ENCODE measurements at places on chromosomes 11 and 22. TPM values are rescaled to one million over a fixed set of nuclear protein-coding genes. Genes with fewer than 3 reads are reported as not detected.

Gene BBS1
- total RNA-seq: 51.1 TPM

Gene PATE2
- not detected for total RNA-seq

Gene B3GAT1
- total RNA-seq: 2.4 TPM

Gene KDM4D
- total RNA-seq: 0.81 TPM

Gene APOA5
- total RNA-seq: not detected

Gene ENTHD1
- not detected for total RNA-seq

Gene DGCR6L
- 59.4 TPM for total RNA-seq

Gene SYT13
- total RNA-seq: 0.13 TPM

GRCh38 chr11:129368889-129369672 lies 6.6 kb upstream of the BARX2 start:
- no peak for DNase-seq

- DNase-seq: no peak
Observed at GRCh38 chr11:358129-358800, 11.0 kb upstream of the B4GALNT4 start.

DNA sequence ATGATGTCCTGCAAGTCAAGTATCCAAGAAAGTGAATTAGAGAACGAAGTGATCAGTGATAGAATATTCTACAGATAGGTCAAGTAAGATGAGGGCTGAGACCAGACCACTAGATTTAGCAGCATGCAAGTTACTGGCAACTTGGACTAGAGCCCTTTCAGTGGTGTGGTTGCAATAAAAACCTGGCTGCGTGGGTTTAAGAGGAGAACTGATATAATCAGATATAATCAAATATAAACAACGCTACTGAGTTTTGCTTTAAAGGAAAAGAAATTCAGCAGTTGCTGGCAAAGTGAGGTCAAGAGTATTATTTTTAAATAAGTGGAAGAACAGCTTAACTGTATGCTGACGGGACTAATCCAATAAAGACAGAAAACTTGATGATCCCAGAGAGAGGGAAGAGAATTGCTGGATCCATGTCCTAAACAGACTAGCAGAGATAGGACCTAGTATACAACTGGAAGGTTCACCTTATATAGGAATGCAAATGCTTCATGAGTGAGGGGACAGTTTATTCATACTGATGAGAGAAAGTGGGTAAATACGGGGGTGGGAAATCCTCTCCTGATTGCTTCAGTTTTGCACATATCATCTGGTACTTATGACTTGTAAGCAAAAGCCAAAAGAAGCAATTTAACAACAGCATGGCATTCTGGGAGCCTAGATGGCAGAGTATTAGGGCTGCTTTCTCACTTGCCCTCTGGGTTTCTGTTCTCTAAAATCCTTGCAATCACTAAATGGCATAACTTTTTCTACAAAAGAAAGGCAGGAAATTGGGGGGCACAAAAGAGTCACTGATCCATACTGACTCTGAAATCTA lies 146.2 kb downstream of the RBFOX2 start:
- no peak for DNase-seq

DNA sequence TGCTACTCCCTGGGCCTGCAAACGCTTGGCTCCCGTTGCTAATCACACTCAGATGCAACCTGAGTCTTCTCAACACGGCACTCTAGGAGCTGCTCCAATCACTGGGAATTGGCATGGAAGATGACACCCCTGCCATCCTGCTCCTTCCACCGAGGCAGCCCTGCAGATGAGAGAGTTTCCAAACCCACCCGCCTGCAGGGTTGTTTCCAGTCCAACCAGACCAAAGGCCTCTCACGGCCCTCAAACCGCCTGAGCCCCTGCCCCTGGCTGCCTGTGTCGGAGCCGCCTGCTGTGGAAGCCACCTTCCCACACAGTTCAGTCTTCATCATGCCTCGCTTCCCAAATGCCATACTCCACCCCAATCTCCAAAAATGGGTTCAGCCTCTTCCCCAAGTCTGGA lies 36.8 kb upstream of the TP53I11 start:
- no peak for DNase-seq

DNA sequence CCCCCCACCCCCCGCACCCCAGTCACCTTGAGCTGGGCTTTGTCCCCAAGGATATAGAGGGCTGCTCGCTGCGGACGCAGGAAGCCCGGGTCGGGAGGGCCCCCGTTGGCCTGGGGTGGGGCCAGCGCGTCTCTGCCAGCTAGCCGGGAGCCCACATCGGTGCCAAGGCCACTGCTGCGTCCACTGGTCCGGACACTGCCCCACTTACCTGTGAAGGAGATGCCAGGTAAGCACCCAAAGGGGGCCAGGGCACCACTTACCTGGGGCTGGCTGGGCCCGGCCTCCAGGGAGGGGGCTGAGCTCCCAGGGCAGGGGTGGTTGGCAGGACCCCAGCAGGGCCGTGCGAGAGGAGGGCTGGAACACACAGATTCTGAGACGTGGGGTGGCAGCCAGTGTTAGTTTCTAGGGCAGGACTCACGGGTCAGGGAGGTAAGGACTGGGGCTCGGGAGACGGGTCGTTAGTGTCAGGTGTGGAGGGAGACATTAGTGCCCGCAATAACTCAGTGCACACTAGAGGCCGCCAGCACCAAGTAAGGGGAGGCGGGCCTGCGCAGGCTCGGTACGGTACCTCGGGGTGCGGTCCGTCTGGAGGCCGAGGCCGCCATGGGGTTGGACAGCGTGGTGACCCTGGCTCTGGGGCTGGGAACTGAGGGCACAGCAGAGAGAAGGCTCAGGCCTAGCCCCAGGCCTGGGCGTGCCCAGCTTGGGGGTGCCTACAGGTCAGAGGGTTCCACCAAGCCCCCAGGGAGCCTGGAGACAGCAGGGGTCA lies 18.2 kb downstream of the SBF1 start:
- DNase-seq: no peak

- DNase-seq: no peak
Observed at GRCh38 chr11:2121227-2122130, 17.7 kb downstream of the IGF2 start.

- DNase-seq: no peak
Observed at GRCh38 chr11:73467505-73467904, 91.3 kb downstream of the RELT start.

DNA sequence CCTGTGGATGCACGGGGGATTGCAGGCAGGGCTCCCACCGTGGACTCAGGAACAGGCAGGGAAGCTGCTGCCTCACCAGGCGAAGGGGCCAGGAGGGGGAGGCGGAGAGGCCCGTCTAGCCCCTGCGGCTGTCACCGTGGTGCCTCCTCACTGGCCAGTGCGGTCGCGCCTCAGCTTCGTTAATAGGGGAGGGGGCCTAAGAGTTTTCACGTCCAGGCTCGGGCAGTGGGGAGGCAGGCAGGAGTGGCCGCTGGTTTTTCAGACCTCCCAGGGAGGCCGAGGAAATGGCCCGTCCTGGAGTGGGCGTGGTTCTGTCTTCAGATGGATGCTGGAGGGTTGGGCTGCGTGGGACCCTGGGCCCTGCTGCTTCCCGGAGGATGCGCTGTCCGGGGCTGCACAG lies 91.1 kb upstream of the B3GAT1 start:
- DNase-seq: no peak

DNA sequence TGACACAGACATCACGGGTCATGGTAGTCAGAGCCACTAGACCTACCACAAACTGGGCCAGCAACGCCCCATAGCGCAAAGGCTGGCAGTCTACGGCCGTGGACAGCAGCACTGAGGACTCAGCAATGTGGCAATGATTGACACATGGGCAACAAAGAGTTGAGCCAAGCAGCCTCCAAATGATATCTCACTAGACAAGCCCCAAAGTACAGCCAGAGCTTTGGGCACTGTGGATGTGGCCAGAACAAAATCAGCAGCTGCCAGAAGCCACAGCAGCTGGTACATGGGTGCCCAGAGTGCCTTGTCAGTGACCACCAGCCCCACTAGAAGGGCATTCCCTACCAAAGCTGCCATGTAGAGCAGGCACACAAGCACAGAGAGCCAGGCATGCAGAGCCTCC lies 11.2 kb upstream of the UBQLNL start:
- DNase-seq: no peak

DNA sequence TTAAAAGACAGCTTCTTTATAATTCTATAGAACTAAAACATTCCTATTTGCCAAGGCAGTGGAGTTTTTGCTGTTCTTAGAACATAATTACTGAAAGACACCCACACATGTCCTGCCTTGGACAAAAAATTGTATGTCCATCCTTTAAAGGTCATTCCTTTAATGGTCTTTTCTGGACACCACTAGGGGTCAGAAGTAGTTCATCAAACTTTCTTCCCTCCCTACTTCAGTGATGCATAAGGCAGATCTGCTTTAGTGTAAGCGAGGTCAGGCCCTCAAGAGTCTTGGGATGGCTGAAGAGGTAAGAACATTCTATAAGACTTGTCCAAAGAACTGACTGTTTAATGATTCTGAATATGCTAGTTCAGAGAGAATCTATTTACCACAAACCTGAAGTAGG lies 4.3 kb upstream of the OR51V1 start:
- no peak for DNase-seq

- DNase-seq: no peak
Observed at GRCh38 chr11:124052966-124053365, 11.8 kb upstream of the OR10G7 start.

GRCh38 chr22:16866167-16866566 lies 41.0 kb upstream of the XKR3 start:
- DNase-seq: no peak

DNA sequence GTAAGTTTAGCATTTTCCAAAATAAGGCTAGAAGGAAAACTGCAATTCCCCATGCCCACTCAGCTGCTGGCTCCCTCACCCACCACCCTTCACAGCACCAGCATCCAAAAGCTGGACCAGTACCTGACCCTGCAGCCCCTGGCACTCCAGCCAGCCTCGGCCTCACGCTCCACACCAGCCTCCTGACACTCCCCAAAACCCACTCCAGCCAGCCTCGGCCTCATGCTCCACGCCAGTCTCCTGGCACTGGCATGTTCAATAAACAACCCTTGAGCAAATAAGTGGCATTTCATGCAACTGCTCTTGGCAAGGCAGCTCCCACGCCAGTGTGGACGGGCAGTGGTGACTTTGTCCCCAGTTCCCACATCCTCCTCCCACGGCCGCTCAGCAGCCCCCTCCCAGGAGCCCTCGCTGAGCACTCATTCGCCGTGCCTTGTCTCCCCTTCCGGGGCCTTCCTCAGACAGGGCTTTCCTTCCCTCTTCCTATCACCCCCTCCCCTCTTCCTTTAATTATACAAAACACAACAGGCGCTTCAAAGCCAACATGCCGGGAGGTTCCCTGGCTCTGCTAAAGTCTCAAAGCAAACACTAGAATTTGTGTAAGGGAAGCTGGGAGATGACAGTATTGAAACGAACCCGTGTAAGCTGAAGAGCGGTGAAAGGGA lies 6.8 kb downstream of the TOLLIP start:
- DNase-seq: peak; percentile 68

- no peak for DNase-seq
Observed at GRCh38 chr11:65906602-65907001, 6.4 kb upstream of the FOSL1 start.

- no peak for DNase-seq
Observed at GRCh38 chr11:74412733-74413359, 14.6 kb upstream of the PGM2L1 start.

- DNase-seq: peak; percentile 98
Observed at GRCh38 chr22:21629255-21630149, at the start of gene YDJC. YDJC (minus strand) TSS chr22:21630022; CDS start chr22:21630014, 8 bp downstream.

DNA sequence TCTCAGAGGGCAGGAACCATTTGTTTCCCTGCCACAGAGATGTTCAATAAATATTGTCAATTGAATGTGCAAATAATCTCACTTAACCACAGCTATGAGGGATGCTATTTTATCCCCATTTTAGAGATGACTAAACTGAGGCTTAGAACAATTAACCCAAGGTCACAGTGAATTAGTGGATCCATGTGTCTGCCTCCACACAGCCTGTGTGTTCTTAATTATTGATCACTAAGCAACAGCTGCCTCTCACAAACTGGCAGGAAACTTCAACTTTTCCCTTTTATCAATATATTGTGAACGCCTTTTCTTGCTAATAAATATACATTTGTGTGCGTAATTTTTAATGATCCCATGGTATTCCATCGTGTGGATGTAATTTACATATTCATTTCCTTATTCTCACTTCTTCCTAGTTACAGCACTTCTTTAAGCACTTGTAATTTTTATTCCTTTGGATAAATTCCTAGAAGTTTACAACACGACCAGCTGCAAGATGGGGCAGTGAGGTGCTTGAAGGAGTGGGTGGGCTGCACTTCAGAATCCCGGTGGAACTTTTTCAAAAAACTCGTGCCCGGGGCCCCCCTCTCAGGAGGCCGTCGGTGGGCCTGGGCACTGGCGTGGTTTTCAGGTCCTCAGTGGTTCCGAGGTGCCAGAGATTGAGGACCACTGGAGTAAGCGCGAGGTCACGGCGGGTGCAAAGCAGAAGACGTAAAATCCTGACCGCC lies 915 bp upstream of the SREBF2 start:
- DNase-seq: no peak

DNA sequence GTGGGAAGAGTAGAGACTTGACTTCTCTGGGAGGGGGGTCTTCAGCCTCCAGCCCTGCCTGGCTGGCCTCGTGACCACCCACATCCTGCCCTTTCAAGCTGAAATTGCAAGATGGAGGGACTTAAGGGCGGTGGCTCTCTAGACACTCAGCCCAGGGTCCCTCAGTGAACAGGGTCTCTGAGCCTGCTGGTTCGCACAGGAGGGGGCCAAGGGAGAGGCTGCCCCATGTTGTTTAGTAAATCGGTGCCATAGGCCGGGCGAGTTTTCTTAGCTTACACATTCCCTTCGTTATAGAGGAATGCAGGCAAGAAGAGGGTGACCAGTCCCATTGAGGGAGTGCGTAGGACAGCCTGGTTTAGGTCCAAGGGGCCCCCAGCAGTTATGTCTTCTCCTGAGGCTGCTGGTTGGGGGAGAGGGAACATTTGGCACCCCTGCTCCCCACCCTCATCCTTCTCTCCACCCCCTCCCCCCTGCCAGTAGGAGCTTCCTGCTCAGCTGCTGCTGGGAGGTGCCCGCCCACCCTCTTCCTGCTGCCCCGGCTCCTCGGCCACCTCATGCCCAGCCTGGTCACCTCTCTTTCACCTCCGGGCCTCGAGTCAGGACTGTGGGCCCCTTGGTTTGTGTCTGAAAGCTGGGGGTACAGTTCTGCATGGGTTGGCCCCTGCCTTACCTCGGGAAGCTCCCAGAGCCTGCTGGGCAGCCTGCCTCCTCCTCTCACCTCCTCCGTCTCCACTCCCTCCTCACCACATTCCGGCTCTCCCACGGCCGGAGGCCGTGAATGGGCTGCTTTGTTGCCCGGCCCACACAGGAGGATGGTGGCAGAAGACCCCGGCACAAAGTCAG lies 3.9 kb downstream of the FRMD8 start:
- DNase-seq: no peak

GRCh38 chr22:17980638-17981051 lies 43.7 kb downstream of the MICAL3 start:
- DNase-seq: no peak

- no peak for DNase-seq
Observed at GRCh38 chr11:75356613-75357012, 5.2 kb upstream of the ARRB1 start.

DNA sequence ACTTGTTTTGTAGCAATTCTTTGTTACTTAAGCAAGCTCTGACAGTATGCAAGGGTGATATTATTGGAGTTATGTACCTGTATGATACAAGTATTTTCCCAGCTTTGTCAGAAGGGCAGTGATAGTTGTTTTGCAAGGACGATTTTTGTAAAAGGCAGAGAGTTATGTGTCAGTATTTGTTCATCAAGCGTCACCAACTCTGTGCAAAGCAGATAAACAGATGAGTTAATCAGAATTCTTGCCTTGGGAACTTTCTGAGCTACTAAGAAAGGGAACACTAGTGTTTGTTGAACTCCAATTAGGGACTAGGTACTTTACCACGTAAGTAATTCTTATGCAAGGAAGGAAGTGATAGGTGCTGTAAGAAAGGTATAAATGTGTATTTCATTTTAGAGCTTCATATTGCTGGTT lies 1.4 kb downstream of the USP47 start:
- no peak for DNase-seq

All from osteocyte (in vitro differentiated cells).